Tibial nerve (tissue), 4 donors: ENCODE measurements at places on chromosomes 2 and 18. TPM values are rescaled to one million over a fixed set of nuclear protein-coding genes. Genes with fewer than 3 reads are reported as not detected.

Gene RBM44
- under 0.01 TPM for total RNA-seq

Gene TOGARAM2
- total RNA-seq = 35.0 TPM

Gene EPB41L5
- 15.1 TPM for total RNA-seq

Gene EGR4
- not detected for total RNA-seq

Gene UGT1A10
- total RNA-seq = not detected

Gene RESP18
- not detected for total RNA-seq

GRCh38 chr2:197322724-197323720 lies 12.4 kb upstream of the ANKRD44 start:
- peaks cover 12% of the 10 kb centered on the region for H3K4me1 ChIP-seq
- no peaks in the 10 kb centered on the region for H3K27me3 ChIP-seq
- DNase-seq = no peak
- no peaks in the 10 kb centered on the region for H3K36me3 ChIP-seq
- no peak overlapping the region for H3K4me3 ChIP-seq
- no peak overlapping the region for H3K27ac ChIP-seq

DNA sequence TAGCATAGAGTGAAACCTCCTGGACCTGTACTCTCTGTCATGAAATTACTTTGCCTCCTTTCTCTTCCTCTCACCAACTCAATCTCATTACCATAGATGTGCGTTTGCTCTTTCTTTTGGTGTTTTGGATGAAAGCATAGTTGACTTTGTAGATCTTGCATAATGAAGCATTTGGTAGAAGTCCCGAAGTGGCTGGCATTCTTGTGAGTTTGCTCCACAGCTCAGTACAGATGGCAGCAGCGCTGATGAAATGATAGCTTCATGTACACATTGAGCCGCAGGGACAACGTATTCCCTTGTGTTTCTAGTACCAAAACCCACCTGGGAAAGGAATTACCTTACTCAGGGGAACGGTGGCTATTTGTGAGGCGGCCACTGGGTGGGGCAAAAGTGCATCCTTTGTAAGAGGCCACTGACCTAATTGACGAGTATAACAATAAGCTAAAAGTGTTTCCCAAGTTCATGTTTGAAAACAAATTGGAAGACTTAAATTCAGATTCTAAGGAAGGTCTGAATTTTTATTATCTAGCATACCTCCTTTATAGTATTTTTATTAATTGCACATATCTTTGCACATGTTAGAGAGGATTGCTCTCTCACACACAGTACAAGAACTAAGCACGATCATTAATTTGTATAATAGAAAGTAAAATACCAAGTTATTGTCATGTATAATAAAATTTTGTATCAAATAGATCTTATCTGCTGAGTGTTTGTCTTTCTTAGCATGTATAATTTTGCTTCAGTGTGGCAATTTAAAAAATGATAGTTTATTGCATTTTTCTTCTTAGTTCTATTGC lies 25.4 kb upstream of the CDH7 start:
- H3K27ac ChIP-seq = no peak overlapping the region
- H3K4me1 ChIP-seq = no peaks in the 10 kb centered on the region
- H3K27me3 ChIP-seq = no peaks in the 10 kb centered on the region

DNA sequence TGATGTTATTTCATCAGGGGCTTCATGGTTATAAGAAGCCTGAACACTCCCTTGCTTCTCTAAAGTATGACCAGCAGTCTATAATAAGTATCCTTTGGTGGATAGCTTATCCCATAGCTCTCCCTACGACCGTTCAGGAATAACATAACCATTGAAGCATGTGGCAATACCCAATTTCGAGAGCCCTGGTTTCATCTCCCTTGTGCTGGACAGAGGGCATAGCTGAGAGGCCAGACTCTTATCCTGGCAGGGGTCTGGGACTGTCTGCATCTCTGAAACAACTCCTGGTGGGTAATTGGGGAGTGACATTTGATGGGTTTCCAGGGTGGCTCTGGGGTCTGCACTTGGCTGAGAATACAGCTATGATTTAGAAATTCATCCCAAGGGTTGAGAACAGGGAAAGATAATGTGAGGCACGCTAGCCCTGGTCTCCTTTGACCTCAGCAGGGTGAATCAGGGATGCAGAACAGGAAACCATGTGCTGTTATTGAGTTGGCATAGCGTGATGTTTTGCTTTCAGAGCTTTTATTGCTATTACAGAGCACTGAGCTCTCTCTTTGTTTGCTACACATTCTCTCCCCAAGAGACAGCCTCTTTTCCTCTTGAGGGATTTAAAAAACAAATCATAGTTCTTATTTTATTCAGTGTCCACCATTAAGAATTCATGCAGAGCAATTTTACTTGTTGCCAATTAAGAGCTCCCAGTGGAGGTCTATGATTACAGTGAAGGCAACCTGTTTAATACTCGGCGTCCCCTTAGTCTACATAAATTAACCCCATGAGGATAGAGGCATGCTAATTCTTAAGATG lies 274.5 kb downstream of the NCKAP5 start:
- no peak overlapping the region for H3K4me3 ChIP-seq
- no peaks in the 10 kb centered on the region for H3K36me3 ChIP-seq
- no peak for DNase-seq
- H3K27me3 ChIP-seq = no peaks in the 10 kb centered on the region
- H3K4me1 ChIP-seq = peaks cover 5% of the 10 kb centered on the region
- no peak overlapping the region for H3K27ac ChIP-seq

DNA sequence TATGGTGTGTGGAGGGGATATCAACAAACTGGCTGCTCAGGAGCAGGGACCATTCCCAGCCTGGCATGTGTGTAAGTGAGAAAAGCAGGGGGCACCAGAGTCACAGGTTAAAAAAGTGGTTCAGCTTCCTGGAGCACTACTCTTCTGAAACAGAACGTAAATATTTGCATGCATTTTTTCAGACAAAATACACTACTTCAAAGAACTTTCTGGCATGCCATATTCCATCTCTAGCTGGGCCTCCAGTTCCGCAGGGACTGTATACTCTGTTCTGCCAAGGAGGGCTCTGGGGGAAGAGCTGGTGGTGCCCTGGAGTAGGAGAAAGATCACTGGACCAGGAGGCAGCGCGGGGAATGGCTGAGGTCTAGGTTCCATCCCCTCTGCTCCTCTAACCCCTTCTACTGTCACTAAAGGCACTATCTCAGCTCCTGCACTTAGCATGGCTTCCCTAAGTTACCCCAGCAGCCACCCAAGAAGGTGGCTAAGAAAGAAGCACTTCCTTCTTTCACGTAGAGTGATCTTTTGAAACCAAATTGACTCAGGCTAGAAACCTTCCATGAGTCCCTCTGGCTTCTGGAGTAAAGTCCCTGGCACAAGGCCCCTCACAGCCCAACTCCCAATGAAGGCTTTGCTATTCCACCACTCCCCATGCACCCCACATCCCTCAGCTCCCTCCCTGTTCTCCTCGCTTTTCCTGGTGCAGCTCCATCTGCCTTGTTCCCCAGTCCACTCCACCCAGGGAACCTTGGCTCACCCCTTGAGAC lies 57.6 kb upstream of the CABLES1 start:
- DNase-seq = no peak
- H3K4me1 ChIP-seq = no peaks in the 10 kb centered on the region
- no peak overlapping the region for H3K4me3 ChIP-seq
- no peaks in the 10 kb centered on the region for H3K27me3 ChIP-seq
- no peak overlapping the region for H3K27ac ChIP-seq
- no peaks in the 10 kb centered on the region for H3K36me3 ChIP-seq

GRCh38 chr2:230631470-230631869 lies 81.2 kb upstream of the CAB39 start:
- H3K27me3 ChIP-seq = no peaks in the 10 kb centered on the region
- no peak overlapping the region for H3K27ac ChIP-seq
- no peaks in the 10 kb centered on the region for H3K36me3 ChIP-seq

DNA sequence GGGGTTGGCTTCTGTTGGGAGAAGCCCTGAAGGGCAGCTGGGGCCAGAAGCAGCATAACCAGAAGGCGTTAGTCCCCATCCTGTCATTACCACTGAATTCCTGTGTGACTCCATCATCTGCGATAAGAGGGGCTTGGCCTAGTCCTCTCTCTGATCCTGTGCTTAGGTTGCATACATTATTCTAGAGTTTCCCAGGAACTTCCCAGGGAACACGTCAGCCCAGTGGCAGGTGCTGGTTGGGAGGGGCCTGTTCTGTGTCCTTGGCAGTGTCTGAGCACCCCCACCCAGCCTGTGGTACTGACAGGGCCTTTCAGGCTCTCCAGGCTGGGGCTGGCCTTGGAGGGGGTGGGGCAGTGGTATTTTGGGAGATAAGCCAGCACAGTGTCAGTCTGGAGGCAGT lies 4.5 kb upstream of the TOGARAM2 start:
- H3K4me1 ChIP-seq = peaks cover 16% of the 10 kb centered on the region
- H3K36me3 ChIP-seq = no peaks in the 10 kb centered on the region
- H3K27me3 ChIP-seq = no peaks in the 10 kb centered on the region

- H3K4me3 ChIP-seq = no peak overlapping the region
- no peak overlapping the region for H3K27ac ChIP-seq
- H3K4me1 ChIP-seq = no peaks in the 10 kb centered on the region
- no peaks in the 10 kb centered on the region for H3K36me3 ChIP-seq
These were observed 122.6 kb upstream of the SERPINE2 start for GRCh38 chr2:224161712-224162111.

- H3K36me3 ChIP-seq = peaks cover 75% of the 10 kb centered on the region
- no peak for DNase-seq
- H3K27me3 ChIP-seq = no peaks in the 10 kb centered on the region
These were observed 34.5 kb downstream of the COL3A1 start for GRCh38 chr2:189008555-189009262.

DNA sequence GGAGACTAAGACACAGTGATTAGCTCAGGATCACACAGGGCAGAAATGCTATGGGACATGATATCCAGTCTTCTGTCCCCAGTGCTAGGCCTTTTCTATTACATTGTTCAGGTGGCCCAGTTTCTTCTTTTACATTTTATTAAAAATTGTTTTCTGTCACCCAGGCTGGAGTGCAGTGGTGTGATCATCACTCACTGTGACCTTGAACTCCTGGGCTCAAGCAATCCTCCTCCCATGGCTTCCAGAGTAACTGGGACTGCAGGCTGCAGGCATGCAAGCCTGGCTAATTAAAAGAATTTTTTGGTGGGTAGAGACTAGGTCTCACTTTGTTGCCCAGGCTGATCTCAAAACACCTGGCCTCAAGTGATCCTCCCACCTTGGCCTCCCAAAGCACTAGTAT lies 15.4 kb downstream of the PDK1 start:
- H3K27ac ChIP-seq = no peak overlapping the region
- peaks cover 56% of the 10 kb centered on the region for H3K36me3 ChIP-seq
- H3K4me3 ChIP-seq = no peak overlapping the region
- H3K27me3 ChIP-seq = no peaks in the 10 kb centered on the region
- no peak for DNase-seq

DNA sequence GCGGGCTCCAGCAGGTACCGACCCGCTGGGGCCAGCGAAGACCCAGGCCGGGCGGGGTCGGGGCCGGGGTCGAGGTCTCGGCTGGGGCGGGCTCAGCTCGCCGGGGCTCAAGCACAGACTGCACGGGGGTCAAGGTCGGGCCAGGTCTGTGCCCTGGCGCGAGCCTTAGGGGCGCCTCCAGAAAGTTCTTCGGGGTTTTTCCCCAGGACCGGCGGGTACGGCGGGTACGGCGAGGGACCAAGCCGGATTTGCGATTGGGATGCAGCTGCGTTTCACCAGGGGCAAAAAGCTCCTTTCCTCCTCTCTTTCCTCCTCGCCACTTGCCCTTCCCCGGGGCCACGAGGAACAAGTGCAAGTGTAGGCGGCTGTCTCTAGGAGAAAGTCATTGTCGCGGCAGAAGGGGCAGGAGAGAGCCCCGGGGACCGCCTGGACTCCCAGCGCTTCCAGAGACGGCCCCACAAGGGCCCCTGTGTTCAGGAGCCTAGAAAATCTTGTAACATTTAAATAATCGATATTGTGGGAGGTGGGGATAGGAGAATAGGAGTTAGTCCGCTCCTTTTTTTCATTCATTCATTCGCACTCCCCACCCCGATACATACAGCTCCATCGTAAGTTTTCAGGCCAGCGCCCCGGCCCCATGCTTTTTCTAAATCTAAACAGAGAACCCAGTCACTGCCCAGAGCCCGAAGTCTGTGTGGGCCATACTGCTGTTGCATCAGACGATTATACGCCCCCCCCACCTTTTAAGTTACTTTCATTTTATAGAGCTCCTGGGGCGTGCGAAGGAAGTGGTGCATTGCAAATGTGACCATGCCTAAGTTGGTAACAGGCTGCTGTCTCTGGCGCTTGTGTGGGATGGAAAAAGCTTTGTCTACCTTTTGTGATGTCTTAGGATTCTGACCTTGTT lies 679 bp downstream of the PMAIP1 start:
- no peak for DNase-seq
- H3K27ac ChIP-seq = peak overlapping the region; percentile 73
- H3K36me3 ChIP-seq = no peaks in the 10 kb centered on the region
- no peaks in the 10 kb centered on the region for H3K4me1 ChIP-seq
- no peaks in the 10 kb centered on the region for H3K27me3 ChIP-seq
- peak overlapping the region; percentile 48 for H3K4me3 ChIP-seq

DNA sequence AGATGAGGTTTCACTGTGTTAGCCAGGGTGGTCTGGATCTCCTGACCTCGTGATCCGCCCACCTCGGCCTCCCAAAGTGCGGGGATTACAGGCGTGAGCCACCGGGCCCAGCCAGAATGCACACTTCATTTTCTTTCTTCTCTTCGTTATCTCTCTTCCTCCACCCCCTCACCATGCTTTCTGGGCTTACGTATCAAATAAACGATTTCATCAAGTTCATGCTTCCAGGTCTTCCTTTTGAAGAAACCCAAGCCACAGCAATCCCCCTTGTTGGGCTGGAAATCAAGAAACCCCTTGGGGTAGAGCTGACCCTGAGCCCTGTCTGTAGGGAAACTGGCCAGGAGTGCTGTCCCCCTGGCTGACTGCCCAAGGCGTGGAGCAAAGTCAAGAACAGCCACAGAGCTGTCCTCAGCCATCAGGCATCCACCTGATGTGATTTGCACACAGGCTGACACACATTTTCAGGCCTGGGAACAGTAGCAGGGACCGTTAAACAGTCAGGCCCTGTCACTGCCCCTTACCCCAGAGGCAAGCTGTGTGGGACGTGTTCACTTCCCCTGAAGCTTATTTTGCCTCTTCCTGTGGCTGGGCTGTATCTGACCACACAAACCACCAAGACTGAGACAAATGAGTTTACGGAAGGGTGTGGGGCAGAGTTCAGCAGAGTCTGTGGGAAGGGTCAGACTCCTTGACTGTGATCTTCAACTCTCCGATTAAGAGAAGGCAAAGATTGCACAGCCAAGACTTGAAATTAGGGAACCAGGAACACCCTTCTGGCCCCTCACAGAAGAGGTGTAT lies 15.1 kb upstream of the NMUR1 start:
- peak overlapping the region; percentile 59 for H3K27ac ChIP-seq
- DNase-seq = no peak
- H3K36me3 ChIP-seq = no peaks in the 10 kb centered on the region

GRCh38 chr2:38214209-38214717 lies 138.3 kb upstream of the CYP1B1 start:
- H3K27me3 ChIP-seq = no peaks in the 10 kb centered on the region
- H3K36me3 ChIP-seq = no peaks in the 10 kb centered on the region
- no peak overlapping the region for H3K4me3 ChIP-seq
- no peak overlapping the region for H3K27ac ChIP-seq
